ENCODE measurements at places on chromosomes 1 and 21.

GRCh38 chr1:161226759-161227158, 899 bp downstream of the TOMM40L start:
- no peak for DNase-seq

- no peak for DNase-seq
Measured at GRCh38 chr1:88985032-88985431, 7.4 kb downstream of the KYAT3 start.

DNA sequence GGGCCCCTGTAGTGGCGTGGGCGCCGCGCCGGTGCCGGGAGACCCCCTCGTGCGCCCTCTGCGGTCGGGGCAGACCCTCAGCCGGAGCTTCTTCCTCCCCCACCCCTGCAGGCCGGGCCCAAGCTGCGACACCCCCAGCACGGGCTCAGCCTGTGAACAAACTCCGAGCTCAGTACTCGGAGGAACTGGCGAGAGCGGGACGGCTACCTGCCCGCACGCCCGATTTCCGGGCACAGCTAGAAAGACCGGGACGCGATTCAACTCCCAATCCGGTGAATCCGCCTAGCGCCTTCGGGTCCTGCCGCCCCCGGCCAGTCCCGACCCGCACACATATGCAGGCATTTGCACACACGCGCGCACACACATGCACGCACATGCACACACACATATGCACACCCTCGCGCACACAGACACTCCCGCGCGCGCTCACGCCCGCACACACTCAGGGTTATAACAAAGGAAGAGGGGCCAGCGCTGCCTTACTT, 580 bp upstream of the BLACAT1 start:
- DNase-seq = peak; percentile 59

DNA sequence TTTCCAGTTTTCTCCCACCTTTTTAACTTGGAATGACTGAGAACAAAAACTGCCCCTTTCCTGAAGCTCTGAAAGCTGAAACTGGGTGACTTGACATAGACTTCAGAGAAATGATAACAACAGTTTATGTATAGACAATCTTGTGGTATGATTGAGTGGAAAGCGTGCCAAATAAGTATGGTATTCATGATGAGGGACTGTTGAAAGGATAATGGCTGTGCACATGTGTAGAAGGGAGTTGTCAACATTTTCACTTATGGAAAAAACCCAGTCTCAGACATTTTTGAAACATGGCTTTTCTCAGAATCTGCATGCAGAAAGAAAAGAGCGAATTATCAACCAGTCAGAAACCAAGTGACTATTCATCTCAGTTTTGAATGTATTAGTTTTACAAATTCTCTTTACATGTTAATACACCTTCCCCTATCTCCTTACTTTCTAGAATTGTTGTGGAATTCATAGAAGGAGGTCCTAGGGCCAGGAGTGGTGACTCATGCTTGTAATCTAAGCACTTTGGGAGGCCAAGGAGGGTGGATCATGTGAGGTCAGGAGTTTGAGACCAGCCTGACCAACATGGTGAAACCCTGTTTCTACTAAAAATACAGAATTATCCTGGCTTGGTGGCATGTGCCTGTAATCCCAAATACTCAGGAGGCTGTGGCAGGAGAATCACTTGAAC, 261.2 kb downstream of the S1PR1 start:
- no peak for DNase-seq

DNA sequence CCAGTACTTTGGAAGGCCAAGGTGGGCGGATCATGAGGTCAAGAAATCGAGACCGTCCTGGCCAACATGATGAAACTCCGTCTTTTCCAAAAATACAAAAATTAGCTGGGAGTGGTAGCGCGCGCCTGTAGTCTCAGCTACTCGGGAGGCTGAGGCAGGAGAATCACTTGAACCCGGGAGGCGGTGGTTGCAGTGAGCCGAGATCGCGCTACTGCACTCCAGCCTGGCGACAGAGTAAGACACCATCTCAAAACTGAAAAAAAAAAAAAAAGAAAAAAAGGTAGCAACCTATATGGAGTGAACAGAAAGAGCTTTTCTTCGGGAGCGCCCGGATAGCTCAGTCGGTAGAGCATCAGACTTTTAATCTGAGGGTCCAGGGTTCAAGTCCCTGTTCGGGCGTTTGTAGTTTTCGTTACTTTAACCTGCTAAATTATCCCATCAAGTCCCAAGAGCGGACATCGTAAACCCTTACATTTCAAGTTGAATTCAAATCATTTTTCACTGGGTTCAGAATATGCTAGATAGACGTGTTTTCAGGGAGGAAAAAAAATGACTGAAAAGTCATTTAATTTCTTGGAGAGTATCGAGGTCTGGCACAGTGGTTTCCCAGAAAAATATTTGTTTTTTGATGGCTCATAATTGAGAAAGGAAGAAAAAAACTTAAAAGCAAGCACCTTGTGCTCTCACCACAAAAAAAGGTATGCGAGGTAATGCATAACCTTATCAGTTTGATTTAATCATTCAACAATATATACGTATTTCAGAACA, 9.8 kb upstream of the MDM4 start:
- DNase-seq = peak; percentile 54

GRCh38 chr1:154941333-154942013, 5.0 kb upstream of the PMVK start:
- DNase-seq = no peak

- no peak for DNase-seq
Measured at GRCh38 chr1:217542136-217542777, 88.6 kb downstream of the GPATCH2 start.

DNA sequence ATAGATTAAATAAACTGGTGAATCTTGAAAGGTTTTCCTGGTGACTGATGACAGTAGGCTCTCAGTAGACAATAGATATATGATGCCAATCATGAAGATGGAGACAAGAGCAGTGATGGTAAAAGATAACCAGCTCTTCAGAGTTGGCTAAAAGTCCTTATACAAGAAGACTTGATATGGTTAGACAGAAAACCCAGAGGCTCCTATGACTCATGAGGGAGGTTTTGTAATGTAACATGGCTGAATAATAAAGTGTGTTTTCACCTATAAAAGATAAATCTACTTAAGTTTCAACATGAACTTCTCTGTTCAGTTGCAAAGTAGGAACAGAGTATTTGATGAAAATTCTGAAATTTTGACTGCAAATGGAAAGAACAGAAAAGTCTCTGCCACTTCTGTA, 12.7 kb upstream of the CRNN start:
- DNase-seq = no peak

DNA sequence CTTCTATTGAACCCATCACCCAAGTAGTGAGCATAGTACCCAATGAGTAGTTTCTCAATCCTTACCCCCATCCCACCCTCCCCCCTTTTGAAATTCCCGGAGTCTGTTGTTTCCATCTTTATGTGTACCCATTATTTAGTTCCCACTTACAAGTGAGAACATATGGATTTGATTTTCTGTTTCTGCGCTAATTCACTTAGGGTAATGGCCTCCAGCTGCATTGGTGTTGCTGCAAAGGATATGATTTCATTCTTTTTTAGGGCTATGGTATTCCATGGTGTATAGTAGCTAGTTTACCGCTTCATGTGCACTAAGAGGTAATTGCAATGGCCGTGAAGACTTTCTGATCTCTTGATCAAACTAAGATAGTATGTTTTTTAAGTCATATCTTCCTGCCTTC, 107.5 kb upstream of the SERTAD4 start:
- no peak for DNase-seq

- DNase-seq = peak; percentile 62
Measured at GRCh38 chr1:116855773-116856201, 53.9 kb upstream of the PTGFRN start.

DNA sequence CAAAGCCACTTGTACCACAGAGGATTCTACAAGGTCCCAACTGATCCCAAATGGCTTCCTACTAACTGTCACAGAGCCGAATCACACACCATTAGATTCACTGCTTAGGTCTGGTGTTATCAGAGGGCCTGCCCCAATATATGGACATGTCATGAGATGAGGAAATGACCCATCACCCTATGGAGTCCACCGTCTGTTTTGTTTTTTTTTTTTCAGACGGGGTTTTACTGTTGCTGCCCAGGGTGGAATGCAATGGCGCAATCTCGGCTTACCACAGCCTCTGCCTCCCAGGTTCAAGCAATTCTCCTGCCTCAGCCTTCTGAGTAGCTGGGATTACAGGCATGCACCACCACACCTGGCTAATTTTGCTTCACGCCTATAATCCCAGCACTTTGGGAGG, 83.8 kb upstream of the ETS2 start:
- no peak for DNase-seq

GRCh38 chr1:46396441-46397398, 2.6 kb downstream of the FAAH start:
- DNase-seq = no peak

DNA sequence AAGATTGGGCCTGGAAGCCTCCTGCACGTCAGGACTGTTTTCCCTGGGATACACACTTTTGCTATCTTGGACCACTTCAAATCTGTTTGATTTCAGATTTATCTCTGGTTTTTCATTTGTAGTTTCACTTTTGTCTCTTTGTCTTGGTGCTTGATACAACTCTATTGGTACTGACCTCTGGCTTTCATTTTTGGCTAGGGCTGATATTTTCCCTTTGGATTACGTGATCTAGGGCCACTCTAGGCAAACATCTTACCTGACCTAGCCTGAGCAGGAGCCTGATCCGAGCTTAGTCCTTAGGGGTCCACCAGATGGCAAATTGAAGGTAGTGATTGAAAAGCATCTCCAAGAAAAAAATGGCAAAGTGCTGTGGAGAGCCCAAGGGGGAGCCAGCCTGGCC, 39.6 kb downstream of the ZBTB18 start:
- DNase-seq = no peak

- no peak for DNase-seq
Measured at GRCh38 chr21:16821588-16821987, 691.3 kb upstream of the CXADR start.

DNA sequence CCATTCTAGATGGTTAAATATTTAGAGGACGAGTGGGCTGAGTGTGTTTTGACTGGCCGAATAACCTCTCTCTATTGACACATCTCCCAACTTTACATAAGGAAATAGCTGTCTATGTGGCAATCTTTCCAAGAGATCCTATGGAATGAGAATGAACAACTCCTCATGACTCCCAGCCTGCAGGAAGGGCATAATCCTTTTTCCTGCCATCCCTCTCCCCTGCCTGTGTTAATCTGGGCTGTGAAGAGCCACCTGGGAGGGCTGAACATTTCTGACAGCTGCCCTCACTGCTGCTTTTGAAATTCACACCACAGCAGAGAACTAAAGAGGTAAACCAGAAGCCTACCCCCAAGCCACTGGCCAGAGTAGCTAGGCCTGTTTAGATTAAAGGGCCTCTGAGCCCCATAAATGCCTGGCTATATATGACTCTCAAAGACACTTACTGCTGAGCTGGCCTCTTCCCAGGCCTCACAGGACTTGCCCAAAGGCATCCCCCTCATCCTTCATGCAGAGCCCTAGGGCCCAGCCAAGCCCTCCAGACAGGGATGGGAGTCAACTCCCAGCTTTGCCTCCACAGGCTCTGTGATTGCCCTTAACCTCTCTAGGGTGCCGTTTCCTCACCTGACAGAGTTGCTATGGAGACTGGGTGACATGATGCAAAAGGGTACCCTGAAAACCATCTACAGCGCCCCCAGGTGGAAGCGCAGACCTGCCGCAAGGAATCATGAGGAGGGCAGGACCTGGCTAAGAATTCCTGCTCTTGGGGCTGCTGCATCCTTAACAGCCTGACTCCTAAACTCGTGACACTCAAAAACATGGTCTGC, 42.0 kb upstream of the LDLRAP1 start:
- DNase-seq = no peak

DNA sequence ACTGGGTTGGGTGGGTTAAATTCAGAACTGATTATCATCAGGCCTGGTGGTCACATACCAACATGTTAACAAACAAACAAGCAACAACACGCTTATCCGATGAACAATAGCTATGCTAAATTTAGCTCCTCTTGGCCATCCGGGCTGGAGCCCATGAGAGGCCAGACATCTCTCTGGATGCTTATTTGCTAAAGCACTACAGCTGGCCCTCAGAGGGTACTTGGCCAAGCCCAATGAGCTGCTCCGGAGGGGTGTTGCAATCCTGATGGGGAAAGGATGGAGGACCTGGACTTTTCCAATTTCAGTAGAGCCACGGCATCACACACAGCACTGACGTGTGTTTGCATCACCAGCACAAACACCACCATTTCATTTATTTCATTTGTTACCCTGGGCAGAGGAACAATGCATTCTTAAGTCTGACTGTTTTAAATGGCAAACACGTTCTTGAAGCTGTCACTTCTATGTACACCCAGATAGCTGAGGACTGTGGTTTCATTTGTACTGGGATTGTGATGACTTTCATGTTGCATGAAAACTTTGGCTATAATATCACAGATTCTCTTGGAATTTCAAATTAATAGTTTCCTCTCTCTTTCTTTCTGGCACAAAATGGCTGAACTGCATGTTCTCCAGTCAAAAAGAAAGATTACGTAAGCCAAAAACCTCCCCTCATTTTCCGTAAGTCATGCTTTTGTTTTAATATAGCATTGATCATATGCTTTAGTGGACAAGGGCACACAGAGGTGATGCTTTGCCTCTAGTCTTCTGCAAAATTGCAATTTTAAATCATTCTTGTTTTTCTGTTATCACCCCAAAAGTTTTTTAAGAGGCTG, 359.8 kb upstream of the KAZN start:
- DNase-seq = no peak

GRCh38 chr1:51535006-51535592, 16.0 kb upstream of the EPS15 start:
- peak; percentile 58 for DNase-seq

DNA sequence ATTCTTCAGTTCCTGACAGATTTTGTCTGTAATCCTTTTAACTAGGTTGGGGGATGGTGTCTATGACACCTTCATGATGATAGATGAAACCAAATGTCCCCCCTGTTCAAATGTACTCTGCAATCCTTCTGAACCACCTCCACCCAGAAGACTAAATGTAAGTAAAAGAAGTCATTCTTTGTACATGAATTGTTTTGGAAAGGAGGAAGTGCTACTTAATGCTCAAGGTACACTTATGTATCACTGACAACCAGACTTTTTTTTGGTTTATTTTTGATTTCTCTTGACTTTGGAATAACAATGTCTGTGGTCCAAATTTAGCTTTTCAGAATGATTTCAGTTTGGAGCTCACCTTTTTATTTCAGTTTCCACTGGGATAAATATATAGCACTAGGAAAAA, 2.3 kb downstream of the DYRK3 start:
- DNase-seq = no peak

DNA sequence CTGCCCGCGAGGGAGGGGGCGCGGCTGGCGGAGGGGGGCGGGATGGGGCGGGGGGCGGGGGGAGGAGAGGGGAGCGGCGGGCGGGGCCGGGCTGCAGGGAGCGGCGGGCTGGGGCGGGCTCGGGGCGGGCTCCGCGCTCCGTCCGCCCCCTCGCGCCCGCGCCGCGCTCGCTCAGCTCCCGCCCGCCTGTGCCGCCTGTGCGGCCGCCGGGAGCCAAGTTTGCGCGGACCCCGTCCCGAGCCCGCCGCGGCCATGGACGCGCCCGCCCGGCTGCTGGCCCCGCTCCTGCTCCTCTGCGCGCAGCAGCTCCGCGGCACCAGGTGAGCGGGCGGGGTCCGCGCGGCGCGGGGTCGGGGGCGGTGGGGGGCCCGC, at the start of gene GABRD:
Gene GABRD (plus strand): TSS at position 174 of the 372 bp plus-strand sequence. CDS start 79 bp downstream, at position 253.
- peak; percentile 84 for DNase-seq

- DNase-seq = no peak
Measured at GRCh38 chr1:9344426-9345200, 51.9 kb downstream of the SPSB1 start.

Data from HEK293T (cell line).